ENCODE measurements at places on chromosomes 7 and 10.

DNA sequence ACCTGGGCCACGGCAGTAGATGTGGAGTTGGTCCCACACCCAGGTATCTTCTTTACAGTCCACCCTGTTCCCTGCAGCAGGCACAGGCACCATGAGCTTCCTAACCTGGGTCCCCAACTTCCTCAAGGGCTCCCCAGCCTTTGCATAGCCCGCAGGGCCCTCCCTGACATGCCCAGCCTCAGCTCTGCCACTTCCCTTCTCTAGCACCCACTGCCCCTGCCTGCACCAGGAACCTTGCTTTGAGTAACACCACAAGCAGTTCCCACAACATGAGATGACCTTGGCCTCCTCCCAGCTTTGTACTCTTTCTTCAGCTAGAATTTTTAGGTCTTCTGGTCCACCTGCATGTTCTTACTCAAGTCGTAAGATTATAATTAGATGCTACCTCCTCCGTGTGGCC lies 92.2 kb upstream of the ZPBP start:
- DNase-seq = no peak

- DNase-seq = no peak
These were observed 295.8 kb upstream of the LYZL1 start for GRCh38 chr10:28993056-28993455.

DNA sequence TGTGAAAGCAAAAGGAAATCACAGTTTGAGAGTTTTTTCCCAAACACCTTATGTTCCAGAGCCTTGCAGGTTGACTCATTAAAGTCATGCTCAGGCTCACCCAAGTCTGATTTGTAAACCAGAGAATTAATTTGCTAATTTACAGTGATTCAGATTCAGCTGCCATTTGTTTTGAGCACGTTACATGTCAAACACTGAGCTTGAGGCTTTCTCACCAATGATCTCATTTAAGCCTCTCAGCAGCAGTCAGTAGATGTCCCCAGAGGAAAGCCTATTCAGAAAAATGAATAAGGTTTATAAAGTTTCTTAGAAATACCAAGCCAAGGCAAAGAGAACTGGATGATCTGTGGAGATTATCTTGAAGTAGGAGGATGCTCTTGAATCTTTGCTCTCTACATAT lies 420.4 kb downstream of the HTR7 start:
- no peak for DNase-seq

DNA sequence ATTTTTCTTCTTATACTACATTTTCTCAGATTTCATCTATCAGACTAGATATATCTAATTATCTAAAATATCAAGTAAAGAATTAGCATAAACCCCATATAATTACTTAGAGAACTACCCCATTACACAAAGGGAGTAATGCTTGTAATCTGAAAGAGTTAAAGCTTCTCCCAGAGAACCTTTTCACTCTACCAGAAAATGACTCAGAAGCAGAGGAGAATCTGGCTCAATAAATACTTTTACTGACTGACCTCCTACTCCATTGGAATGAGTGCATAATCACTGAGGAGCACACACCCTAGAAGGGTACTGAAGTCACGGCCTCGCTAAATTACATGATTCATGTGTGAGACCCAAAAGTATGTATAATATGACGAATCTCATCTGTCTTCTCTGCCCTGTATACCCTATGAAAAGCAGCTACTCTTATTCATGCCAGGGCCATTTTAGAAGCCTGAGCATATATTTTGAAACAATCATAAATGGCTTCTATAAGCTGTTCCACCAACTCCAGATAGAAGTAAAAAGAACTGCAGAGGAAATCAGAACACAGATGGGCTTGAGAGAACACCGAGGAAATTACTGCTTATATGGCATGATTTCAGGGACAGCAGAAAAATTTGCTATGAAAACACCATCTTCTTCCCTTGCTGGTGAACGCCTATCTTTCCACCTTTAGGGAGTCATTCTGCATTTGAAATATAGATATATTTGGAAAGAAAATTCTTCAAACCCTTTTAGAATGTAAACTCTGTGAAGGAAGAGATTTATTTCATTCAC lies 32.7 kb downstream of the DNMBP start:
- no peak for DNase-seq

DNA sequence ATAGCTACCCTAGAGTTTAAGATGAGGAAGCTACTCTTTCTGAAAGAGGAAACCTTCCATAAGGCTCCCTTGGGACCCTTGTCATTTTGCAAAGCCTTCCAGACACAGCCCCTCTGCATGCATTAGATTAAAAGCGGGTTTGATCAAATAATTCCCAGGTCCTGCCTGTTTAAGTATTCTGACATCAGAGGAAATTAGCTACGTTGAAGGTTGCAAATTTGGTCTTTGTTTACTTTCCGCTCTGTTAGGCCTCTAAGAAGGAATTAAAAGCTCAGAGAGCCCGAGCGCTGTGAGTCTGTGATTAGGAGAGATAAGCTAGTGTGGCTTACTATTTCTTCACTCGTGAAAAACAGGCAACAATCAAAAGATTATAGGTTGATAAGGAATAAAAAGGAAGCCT lies 1.4 kb upstream of the THSD7A start:
- DNase-seq = no peak

GRCh38 chr10:89207801-89208551 lies 859 bp upstream of the CH25H start:
- DNase-seq = peak; percentile 47

GRCh38 chr7:106565428-106565827 lies 95.5 kb downstream of the CCDC71L start:
- no peak for DNase-seq

DNA sequence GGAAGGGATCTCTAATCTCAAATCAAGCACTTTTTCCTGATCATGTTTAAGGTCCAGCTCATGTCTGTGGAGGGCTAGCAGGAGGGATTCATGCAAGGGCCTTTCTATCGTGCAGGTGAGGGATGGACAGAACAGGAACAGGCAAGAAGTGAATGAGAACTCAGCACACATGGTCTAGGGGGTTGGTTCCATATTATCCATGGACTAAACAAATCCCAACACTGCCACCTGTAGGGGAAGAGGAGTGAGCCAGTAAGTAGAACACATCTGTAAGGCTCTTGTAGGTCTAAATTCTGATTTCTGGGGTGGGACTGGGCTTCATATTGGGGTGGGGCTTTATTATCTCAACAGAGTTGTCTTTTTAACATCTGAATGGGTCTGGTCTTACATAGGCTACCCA lies 138.0 kb upstream of the TARP start:
- peak; percentile 34 for DNase-seq

DNA sequence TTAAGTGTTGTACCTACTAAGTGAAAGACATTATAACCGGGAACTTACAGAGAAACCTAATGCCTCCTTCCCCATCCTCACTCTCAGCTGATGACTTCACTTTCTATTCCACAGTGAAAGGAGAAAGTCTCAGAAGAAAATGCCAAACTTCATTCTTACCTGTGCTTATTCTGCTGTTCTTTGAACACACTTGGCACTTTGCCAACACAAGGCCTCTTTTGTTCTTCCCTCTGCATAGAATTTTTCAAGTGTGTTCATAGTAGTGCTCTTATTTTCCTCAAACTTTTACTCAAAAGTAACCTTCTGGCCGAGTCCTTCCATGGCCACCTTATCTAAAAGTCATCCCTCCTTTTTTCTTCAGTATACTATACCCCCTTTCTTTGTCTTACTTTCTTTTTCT lies 59.4 kb upstream of the ETV1 start:
- no peak for DNase-seq

DNA sequence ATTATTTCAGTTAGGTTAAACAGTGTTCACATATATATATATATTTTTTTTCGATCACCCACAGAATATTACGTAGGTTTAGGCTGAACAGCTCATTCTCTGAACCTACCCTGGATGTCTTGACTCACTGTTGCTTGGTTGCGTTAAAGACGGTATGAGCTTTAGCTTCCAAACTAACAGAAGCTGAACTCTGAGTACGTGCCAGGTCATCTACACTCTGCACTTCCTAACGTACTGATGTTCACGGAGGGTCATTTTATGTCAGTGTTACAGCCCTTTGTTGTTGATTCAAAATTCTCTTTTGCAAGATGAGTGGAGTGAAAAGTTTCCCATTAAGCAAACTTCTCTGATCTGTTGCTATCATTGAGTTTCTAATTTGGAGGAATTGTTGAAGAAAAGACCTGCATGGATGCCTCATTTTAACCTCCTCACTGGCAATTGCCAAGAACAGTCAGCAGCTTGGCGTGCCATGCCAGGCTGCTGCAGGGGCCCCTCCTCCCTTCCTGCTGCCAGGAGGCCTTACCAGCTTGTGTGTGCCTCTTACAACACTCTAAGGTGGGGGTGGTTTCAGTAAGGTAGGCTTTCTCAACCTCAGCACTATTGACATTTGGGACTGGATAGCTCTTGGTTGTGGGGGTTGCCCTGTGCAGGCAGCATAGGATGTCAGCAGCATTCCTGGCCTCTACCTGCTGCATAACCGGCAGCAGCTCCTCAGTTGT lies 44.3 kb downstream of the INSYN2A start:
- no peak for DNase-seq

DNA sequence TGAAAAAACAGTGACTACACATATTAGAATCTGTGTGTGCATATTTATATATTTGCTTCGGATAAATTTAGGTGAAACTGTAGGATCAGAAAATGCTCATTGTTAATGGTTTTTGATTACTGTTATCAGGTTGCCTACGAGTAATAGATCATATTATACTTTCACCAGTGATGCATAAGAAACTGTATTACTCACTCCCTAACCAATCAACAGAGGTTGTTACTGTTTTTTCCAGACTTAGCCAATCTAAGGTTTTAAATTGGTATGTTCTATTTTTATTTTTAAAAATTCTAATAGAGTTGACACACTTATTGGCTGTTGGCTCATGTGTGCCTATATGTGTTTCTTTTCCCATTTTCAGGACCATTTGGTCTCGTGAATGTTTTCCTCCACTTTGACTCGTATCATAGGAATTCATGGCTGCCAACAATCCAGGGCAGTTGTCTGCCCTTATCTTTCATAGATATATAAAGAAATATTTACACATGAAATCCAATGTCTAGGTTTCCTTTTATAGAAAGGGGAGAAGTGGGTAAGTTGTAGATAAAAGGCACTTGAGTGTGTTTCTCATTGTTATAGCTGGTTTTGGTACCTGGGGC lies 59.2 kb downstream of the ANLN start:
- DNase-seq = no peak

DNA sequence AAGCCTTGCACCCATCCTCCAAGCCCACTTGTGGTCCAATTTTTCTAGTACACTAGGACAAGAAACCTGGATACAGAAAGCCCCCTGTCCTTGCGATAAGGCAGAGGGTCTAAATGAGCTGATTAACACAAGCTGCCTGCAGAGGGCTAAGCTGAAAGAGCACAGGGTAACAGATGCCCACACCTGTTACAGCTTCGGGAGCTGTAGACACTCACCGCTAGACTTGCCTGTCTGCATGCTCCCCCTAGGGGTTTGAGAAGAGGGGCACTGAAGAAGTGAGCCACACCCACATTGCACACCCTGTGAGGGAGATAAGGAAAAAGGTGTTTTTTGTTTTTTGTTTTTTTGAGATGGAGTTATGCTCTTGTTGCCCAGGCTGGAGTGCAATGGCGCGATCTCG lies 386.5 kb upstream of the AUTS2 start:
- no peak for DNase-seq

DNA sequence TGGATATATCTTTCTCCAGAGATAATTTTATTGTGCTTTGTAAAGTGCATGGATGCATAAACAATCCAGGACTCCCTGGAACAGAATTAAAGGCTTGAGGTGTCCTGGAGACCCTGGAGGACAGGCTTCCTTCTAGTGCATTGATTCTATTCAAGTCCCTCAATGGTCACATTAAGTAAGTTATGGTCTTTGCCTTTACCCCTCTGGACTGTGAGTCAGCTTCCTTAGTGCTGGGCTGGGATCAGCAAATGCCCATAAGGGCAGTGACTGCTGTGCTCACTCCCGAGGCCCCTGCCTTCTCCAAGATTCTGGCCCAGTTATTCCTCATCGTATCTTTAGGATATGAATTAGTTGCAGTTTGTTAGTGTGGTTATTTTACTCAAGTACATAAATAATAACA lies 178.7 kb upstream of the PRSS58 start:
- DNase-seq = no peak

GRCh38 chr7:17580141-17580540 lies 281.7 kb downstream of the AHR start:
- DNase-seq = no peak

DNA sequence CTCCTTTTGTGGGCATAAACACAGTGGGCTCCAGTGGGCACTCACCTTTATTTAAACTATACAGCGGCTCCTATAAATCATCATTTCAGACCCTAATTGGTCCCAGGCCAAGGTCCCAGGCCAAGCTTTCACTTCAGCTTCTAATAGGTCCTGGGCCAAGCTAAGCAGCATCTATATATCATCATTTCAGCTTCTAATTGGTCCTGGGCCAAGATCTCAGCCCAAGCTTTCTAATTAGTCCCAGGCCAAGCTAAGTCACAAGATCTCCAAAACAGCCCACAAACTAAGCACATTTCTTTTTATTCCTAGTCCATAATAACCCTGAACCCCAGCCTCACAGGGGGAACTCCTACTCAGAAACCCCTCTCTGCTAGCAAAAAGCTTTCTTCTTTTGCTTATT lies 47.1 kb downstream of the ZNF680 start:
- DNase-seq = no peak

DNA sequence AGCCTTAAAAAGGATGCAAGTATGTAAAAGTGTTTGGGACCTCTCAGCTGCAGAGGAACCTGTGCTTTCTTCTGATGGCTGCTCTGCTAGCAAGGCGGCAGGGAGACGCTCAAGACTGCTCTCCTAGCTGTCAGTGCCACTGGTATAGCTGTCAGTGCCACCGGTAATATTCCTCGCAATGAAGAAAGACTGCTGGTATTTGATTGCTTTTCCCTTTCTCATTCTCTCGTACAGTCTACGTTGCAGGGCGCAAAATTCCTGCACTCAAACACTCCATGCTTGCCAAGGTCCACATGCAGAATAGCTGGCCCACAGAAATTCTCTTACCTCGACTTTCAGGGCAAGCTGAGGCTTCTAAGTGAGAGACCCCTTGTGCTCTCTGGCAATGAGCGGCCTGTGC lies 432.6 kb upstream of the KLF6 start:
- no peak for DNase-seq

- DNase-seq = peak; percentile 33
These were observed 141.2 kb upstream of the ZNF716 start for GRCh38 chr7:57308631-57309408.

GRCh38 chr10:118800920-118801319 lies 46.1 kb upstream of the CACUL1 start:
- DNase-seq = no peak

GRCh38 chr7:36407636-36408550 lies 18.2 kb downstream of the ANLN start:
- DNase-seq = no peak

GRCh38 chr7:108535744-108536143 lies 9.8 kb upstream of the PNPLA8 start:
- DNase-seq = no peak

GRCh38 chr10:126204320-126204719 lies 184.0 kb downstream of the ADAM12 start:
- DNase-seq = no peak

DNA sequence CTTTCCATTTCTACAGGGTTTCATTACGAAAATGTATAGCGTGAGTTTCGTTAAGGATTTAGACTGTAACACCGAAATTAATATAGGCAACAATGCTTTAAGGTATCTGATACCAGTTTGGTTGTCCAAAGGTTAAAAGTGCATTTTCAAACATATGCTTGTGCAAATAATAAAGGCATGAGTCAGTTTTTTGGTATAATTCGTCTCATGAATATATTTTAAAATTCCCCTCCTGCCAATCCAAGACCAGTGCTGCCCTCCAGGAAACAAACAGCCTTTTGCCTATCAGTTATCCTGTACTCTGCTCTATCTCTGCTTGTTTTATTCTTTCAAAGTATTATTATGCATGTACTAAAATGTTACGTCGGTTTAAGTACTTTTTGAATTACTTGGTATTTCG lies 2.0 kb downstream of the LCOR start:
- DNase-seq = no peak

GRCh38 chr10:20033476-20033875 lies 217.2 kb downstream of the PLXDC2 start:
- DNase-seq = no peak
